ENCODE measurements at places on chromosomes 16 and 17.

- no peak for DNase-seq
Observed at GRCh38 chr17:37547986-37548385, 58.3 kb downstream of the DUSP14 start.

GRCh38 chr17:55463600-55463999 lies 42.0 kb upstream of the MMD start:
- no peak for DNase-seq

GRCh38 chr17:36661047-36661666 lies 59.8 kb downstream of the MRM1 start:
- DNase-seq: no peak

GRCh38 chr17:2421315-2422147 lies 20.7 kb upstream of the MNT start:
- DNase-seq: no peak

- no peak for DNase-seq
Observed at GRCh38 chr17:49552070-49552751, 23.5 kb upstream of the NXPH3 start.

GRCh38 chr16:56300242-56300623 lies 108.9 kb downstream of the GNAO1 start:
- no peak for DNase-seq

- no peak for DNase-seq
Observed at GRCh38 chr17:49984283-49984682, 10.7 kb downstream of the DLX3 start.

DNA sequence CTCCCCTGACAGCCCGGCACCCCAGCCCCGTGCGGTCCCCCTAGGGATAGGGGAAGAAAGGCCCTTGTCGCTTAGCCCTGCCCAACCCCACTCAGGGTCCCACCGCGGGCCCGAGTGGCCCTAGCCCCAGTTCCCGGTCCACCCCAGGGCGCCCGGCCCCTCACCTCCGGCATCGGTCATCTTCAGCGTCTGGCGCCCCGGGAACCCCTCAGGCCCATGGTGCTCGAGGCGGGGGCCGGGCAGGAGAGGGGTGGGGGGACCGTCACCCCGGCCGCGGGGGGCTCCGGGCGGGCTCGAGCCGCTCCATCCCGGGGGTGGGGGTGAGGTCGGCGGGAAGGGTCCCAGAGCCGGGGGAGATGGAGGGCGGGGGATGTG lies 620 bp downstream of the SAMD14 start:
- no peak for DNase-seq

GRCh38 chr16:49490321-49490705 lies 116.7 kb downstream of the C16orf78 start:
- no peak for DNase-seq

DNA sequence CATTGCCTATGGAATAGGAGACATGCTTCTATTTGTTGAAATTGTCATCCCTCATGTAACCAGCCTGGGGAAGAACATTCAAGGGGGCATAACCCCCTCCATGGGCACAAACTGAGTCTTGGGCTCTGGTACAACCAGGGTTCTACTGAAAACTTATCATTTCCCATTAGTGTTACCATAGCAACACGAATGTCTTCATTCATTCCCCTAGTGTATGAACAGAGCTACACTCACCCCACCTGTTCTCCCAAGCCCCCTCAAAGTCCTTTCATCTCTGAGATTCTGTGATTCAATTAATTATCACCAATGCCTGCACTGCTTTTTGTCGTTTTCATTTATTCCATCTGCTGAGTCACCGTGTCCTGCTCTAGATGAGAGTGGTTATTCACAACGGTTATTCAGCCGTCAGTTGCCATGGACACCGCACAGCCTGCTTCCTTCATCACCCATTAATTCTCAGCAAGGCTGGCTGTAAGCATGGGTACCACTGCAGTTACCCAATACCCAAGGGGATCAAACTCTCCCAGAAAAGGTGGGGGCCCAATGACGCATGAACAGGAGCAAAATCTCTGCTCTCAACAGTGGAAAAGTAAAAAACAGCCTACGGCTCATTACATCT lies 1.6 kb upstream of the GAST start:
- no peak for DNase-seq

GRCh38 chr17:81033535-81034167 lies 1.3 kb upstream of the BAIAP2 start:
- no peak for DNase-seq

GRCh38 chr17:74210191-74211140 lies 2.9 kb upstream of the TTYH2 start:
- DNase-seq: peak; percentile 71

DNA sequence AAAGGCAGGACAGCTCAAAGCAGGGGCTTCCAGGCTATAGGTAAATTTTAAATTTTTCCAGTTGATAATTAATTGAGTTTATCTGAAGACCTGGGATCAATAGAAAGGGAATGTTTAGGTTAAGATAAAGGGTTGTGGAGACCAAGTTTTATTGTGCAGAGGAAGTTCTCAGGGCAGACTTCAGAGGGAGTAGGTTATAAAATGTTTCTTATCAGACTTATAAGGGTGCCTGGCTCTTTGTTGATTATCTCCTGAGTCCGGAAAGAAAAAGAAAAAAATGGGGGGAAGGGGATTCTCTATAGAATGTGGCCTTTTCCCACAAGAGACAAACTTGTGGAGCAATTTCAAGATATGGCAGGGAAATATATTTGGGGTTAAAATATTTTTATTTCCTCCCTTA lies 15.9 kb downstream of the SLC46A1 start:
- no peak for DNase-seq

GRCh38 chr17:50501054-50501453 lies 7.2 kb upstream of the MYCBPAP start:
- no peak for DNase-seq

DNA sequence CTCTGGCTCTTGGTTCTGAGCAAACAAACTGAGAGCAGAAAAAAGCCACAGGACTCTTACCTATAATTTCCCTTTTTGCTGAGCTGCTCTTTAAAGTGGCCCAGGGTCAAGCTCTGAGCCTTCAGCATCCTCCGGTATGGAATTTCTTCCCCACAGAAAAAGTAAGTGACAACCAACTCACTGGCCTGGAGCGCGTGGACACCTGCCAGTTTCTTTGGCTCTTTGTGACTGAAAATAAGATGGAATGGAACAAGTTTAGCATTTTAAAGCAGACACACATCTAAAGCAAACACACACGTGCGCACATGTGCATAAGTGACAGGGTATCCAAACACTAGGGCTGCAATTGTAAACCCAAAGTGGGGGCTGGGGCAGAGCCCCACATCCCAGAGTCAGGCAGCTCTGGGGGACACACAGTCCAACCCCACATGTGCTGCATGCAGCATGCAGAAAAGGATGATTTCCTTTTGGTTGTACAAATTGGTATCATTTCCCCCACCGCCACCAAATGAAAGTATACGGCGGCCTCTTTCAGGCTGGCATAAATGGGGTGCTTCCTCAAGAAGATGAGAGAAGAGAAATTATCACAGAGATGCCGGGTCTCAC lies 27.5 kb downstream of the AXIN2 start:
- no peak for DNase-seq

GRCh38 chr16:1572673-1573072 lies 39.2 kb downstream of the IFT140 start:
- no peak for DNase-seq

DNA sequence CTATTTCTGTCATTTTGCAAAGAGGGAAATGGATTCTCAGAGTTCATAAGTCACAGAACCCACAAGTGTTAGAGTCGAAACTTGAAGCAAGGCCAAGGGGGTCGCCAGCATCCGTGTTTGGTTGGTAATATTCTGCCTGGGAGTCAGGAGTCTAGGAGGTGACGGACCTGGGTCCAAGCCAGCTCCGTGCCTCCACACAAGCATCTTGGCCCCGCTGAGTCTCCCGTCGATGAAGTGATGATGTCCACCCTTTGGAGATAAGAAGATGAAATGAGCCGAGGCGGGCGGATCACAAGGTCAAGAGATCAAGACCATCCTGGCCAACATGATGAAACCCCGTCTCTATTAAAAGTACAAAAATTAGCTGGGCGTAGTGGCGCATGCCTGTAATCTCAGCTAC lies 53.2 kb upstream of the TNRC6C start:
- DNase-seq: no peak

DNA sequence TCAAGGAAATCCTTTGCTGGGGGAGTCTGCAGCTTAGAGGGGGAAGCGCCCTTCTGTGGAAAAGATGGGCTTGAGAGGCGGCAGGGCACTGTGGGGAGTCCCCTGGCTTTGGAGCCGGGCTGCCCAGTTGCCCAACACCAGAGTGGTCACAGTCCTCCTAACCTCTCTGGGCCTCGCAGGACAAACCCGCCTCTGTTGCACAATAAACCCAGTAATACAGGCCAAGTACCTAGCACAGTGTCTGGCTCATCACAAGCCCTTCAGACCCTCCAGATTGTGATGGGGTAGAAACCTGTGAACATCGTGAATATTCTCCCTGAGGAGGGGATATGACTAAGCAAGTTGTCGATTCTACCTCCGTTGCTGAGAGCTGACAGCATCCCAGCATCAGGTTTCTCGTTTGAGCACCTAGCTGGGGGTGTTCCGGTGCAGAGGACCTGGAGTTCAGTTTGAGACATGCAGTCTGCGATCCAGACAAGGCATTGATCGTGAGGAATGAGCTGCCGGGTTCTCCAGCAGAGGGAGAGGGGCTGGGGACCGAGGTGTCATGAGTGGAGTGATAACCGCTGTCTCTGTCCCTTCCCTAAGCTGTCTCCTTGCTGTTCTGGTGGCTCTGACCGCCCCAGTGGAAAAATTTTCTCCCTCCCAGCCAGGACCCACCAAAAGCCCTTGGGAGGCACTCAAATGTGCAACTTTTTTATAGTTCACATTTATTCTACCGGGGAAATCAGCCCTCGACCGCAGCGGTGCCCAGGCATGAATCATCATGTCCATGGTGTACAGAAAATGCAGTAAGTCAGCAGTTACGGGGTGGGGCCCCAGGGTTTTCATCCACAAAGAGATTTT lies 161.9 kb downstream of the WSCD1 start:
- no peak for DNase-seq

DNA sequence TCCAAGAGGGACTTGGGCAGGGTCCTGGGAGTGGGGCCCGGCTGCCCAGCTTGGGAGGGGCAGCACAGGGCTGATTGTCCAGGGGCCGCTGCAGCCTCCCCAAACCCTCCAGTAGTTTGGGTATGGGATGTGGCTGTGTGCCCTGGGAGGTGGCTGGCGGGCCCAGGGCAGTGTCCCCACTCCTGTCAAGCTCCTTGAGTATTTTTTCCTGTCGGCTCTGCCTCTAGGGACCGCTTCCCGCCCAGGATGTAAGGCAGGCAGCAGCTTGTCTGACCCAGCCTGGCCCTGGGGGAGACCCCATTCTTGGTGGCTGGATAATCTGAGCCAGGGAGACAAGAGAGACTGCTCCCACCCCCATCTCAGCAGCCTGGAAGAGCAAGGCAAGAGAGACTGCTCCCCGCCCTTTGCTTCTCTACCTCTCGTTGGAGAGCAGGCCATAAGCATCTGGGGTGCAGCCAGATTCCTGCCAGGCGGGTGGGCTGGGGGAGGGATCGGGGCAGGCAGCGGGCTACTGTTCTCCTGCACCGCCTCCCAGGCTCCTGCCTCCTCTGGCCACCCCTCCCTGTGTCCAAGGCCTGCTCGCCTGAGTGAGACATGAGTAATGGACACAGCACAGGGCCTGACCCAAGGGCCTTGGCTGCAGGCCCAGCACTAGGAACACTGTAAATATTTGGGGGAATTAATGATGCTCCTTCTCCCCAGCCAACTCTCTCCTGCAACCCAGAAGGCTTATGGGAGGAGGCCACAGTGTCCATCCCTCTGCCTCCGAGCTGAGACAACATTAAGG lies 18.4 kb upstream of the ITGA3 start:
- DNase-seq: peak; percentile 14

DNA sequence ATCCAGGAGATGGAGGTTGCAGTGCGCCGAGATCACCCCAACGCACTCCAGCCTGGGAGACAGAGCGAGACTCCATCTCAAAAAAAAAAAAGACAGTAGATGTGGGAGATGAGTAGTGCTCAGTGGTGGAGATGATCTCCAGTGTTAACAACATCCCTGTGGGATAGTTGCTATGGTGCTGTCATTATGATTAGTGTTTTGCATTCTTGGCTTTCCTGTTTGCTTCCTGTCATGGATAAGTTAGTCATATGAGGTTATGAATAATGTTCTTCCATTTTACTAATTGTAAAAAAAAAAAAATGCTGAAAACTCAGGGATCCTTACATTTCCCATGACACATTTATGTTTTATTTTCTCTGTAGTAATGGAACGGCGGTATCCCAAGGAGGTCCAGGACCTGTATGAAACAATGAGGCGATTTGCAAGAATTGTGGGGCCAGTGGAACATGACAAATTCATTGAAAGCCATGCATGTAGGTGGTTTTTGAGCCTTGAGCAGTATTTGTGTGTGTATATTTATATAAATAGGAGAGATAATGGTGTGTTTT lies 24.5 kb upstream of the DUSP14 start:
- DNase-seq: no peak

- no peak for DNase-seq
Observed at GRCh38 chr17:47085736-47086135, 103.4 kb downstream of the CDC27 start.

DNA sequence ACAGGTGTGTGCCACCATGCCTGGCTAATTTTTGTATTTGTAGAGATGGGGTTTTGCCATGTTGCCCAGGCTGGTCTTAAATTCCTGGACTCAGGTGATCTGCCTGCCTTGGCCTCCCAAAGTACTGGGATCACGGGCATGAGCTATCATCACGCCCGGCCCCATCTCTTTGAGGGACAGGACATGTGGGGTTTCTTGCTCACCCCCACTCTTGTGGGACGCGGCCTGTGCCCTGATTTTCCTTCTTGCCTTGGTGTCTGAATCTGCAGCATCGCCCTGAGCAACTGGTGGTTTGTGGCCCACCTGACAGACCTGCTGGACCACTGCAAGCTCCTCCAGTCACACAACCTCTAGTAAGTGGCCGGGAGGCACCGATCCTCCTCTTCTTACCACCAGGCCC lies 25.6 kb downstream of the NUP85 start:
- DNase-seq: no peak

DNA sequence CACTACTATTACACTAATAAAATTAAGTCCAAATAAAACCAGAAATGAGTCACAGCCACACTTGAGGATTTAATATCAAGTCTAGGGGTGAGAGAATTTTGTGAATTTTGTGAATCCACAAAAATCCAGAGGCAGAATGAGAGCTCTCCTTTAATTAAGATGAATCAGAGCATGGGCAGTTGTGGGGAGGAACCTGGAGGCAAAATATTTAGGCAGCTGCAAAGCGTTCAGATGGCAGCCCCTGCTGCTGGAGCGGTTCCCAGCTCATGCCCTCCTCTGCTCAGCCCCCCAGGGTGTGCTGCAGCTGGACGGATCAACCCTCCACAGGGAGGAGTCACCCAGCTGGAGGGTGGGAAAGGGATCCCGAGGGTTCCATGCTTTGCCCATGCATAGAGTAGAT lies 43.4 kb upstream of the IRX6 start:
- DNase-seq: no peak

GRCh38 chr16:47578573-47578972 lies 117.4 kb downstream of the PHKB start:
- no peak for DNase-seq
